Natural killer cell treated with Interleukin-12 subunit alpha and Interleukin-12 subunit beta and Interleukin-15 and Interleukin-18, amount 100 ng/mL, for 72 hours (primary cell): ENCODE measurements at places on chromosomes 13 and 19. TPM values are rescaled to one million over a fixed set of nuclear protein-coding genes. Genes with fewer than 3 reads are reported as not detected.

DNA sequence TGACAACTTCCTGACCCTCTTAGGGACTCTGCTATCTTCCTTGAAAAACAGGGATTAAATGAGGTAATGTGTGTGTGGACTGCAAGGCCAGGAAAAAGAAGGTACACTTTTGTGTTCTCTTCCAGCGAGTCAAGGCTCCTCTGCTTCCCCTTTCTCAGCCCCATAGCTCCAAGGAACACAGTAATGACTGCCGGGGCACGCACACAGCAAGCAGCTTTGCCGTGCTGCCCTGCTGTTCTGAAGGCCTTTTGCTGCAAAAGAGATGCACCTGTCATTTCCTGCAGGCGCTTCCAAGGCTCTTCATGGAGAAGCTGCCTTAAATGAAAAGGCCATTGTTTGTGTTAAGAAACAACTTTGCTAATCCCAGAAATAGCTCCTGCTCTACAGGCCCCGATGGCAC is 84.6 kb downstream of the CYSLTR2 start:
- no peak overlapping the region for H3K27ac ChIP-seq
- peaks cover 13% of the 10 kb centered on the region for H3K4me1 ChIP-seq
- no peak for DNase-seq
- H3K4me3 ChIP-seq, result no peak overlapping the region
- H3K36me3 ChIP-seq, result no peaks in the 10 kb centered on the region

- H3K36me3 ChIP-seq, result no peaks in the 10 kb centered on the region
- H3K4me3 ChIP-seq, result no peak overlapping the region
- H3K27me3 ChIP-seq, result peaks cover 39% of the 10 kb centered on the region
- no peak for DNase-seq
Observed at GRCh38 chr19:53945441-53945840, 17.3 kb upstream of the CACNG8 start.

Gene HSH2D
- total RNA-seq, result 135 TPM

Gene SETDB2
- 14.0 TPM for total RNA-seq
